ENCODE measurements at places on chromosomes 11 and 22.

DNA sequence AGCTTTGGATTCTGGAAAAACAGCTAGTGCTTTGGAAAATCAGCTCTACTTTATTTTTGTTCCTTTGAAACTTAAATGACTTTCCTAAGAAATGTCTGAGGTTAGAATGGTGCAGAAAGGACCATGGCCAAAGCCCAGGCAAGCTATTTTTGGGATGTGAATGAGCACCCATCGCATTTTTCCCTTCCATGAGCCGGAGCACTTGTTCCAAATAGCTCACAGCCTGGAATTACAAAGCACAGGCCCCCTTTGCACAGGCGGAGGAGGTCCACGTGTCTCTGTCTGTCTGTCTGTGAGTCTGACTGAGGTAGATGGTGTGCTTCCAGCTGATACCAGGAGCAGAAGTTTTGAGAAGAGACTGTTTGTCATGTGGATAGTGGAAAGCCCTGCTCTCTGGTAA is 50.7 kb downstream of the MICAL2 start:
- no peak for DNase-seq

DNA sequence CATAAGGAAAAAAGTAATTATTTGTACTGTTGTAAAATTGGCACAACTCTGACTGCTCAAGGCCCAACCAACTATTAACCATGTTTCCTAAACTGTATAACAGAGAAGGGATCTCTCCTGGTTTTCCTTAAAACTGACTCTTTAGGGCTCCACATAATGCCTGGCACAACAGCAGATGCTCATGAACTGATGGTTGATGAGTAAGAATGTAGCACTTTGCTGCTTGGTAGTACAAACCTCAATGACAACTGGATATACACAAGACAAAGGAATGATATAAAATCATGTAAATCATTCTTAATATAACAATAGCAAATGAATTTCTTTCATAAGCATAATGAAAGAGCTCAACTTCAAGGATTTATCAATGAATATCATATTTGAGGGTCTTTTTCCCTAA is 11.7 kb downstream of the MSANTD2 start:
- no peak for DNase-seq

DNA sequence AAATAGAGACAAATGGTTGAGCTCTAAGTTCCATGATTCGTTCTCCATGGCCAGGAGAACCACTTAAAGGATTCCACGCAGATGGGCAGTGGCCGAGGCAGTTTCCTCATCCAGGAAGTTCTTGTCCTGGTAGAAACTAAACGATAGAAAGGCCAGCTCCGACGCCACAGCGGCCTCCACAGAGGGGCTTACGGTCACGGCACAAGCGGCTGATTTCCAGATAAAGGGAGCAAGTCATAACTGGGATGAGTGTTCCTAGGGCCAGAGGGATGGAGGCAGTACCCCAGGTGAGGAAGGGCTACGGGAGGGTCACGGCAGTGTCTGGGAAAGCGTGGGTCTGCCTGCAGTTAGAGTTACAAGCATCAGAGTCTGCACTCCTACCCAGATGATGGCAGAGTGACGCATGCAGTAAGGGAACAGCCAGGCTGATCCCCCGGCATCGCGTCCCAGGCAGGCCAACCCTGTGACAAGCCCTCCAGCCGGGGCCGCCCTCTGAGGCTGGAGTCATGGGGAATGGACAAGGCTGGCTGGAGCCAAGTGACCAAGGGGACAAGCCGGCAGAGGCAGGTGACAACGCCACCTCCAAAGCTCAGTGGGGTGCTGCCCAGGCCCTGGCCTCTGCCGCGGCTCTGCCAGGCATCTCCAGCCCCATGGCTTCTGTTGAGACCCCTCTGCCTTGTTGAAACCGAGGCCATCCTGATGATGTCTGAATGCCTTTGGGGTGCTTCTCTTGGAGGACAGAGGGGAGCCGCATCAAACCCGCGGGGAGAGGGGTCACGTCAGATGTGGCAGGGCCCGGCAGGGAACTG is 475.1 kb downstream of the BRD1 start:
- no peak for DNase-seq

DNA sequence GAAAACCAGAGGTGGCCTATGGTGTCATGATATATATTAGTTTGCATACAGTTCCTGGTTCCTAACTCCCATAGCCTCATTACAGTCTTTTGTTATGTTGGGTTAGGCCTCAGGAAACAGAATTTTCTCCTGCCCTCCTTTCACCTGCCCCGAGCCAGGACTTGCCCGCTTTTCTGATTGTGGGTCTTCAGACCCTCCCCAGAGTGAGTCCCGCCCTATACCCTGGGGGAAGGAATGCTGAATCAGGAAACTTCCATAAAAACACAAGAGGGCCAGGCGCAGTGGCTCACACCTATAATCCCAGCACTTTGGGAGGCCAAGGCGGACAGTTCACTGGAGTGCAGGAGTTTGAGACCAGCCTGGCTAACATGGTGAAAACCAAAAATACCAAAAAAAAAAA is 70.9 kb downstream of the SLC35F2 start:
- no peak for DNase-seq

DNA sequence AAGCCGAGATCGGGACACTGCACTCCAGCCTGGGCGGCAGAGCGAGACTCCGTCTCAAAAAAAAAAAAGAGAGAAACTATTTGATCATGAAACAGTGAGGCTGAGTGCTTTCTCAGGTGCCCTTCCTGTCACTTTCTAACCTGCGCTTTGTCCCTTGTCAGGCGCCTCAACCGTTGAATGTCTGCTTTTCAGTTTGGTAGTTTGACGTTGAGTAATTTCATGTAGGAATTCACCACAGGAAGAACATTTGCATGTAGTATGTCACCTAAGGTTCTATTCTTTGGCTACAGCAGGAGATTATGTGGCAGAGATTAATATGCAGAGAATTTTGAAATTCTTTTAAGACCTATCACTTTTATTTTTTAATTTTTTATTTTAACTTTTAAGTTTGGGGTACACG is 57.2 kb downstream of the PPFIA1 start:
- DNase-seq: no peak

- DNase-seq: no peak
Observed at GRCh38 chr11:37076866-37077265, 478.8 kb upstream of the RAG2 start.

DNA sequence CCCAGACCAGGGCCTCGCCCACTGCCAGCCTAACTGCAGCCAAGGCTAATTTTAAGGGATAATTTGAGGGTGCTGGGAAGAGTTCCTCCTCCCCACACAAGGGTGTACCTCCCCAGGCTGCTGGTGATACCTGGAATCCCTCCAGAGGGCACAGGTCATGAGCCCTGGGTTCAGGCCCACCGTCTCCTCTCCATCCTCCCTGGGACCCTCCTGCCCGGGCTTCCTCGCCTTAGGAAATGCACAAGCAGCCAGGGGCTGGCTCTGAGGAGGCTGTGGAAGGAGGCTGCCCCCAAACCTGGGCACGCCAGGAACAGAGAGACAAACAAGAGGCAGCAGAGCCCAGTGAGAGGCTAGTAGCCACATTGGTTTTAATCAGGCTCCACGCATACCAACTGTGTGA is 16.6 kb upstream of the TSKU start:
- DNase-seq: no peak

DNA sequence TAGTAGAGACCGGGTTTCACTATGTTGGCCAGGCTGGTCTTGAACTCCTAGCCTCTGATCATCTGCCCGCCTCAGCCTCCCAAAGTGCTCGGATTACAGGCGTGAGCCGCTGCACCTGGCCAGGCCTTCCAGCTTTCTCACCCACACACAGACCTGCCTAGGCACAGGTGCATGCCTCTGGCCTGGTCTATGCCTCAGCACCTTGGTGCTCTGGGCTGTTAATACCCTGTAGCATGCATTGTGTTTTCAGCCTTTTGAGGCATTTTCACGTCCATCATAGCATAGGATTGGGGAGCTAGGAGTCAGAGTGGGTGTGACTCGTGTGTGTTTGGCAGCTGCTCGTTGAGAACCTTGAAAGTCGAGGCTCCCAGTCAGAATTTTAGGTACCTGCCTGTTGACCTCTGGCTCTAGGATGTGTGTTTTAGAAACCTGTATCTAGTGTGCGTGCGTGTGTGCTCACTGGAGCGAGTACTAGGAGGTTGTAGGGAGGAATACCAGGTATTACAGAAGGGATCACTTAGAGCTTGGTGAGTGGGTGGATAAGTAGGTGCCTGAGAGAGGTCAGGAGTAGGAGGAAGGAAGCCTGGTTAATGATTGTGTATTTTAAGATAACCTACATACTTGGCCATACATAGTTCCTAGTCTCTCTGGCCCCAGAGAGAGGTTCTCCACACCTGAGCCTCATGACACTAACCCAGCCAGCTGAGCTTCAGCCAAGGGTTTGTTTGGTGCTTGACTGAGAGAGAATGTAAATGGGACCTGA is 20.0 kb downstream of the CRKL start:
- no peak for DNase-seq

DNA sequence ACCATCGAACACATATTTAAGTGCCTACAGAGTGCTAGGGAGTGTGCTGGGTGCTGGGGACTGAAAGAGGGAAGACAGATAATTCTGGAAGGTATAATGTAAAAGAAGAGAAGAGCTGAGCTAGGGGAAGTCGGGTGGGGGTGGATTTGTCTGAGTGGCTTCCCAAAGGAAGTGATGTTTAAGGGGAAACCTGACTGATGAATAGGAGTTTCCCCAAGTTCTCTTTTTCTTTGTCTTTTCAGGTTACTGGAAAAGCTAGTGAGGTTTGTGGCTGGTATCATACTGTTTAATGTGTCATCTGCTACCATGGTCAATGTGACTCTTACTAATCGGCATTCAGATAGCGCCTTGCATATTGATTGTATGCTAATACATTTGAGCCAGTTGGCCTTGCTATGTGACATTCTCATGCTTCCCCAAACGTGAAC is 151.6 kb upstream of the MTMR2 start:
- no peak for DNase-seq

- DNase-seq: no peak
Observed at GRCh38 chr11:65639623-65640482, 2.0 kb downstream of the SIPA1 start.

DNA sequence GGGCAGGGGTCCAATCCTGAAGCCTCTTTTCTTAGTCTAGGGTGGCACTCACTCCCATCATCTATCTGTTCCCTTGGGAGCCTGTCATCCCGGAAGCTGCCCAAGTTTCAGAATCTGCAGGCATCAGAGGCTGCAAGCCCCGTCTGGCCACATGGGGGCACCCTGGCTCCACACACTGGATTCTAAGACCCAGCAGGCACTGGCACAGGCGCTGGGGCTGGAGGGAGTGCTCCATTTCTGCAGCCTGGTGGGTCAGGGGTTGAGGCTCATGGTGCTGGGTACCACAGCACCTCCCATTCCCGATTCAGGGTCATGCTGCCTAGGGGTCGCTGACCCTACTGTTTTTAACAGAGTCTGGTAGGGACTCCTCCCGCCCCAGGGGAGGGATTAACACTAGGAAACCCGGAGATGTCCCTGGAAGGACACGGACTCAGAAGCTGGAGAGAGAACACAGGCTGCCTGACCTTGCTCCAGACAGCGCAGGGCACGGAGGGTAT is 243.9 kb upstream of the SYN3 start:
- no peak for DNase-seq

- DNase-seq: no peak
Observed at GRCh38 chr11:1303973-1304372, 5.5 kb downstream of the TOLLIP start.

GRCh38 chr11:96331699-96332116 is 11.3 kb downstream of the MAML2 start:
- DNase-seq: no peak

DNA sequence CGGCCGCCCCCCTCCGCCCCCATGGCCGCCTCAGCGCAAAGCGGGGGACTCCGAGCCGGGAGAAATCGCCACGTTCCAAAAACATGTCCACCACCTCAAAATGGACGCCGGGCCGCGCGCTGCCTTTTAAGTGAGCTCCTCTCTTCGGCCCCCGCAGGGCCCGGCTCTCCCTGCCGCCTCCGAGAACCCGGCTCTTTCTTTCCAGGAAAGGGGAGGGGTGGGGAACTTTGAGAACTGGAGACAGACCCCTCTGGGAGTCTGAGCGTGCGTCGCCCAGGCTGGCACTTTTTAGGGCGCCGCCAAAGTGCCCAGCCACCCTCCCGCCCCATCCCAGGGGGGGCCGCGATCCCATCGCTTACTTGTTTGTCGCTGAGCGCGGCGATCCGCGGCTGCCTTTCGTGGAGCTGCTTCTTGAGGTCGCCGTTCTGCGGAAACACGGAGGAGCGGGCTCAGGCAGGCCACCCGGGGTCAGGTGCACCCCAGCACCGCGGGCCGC is 1.6 kb downstream of the PHF21B start:
- DNase-seq: no peak

DNA sequence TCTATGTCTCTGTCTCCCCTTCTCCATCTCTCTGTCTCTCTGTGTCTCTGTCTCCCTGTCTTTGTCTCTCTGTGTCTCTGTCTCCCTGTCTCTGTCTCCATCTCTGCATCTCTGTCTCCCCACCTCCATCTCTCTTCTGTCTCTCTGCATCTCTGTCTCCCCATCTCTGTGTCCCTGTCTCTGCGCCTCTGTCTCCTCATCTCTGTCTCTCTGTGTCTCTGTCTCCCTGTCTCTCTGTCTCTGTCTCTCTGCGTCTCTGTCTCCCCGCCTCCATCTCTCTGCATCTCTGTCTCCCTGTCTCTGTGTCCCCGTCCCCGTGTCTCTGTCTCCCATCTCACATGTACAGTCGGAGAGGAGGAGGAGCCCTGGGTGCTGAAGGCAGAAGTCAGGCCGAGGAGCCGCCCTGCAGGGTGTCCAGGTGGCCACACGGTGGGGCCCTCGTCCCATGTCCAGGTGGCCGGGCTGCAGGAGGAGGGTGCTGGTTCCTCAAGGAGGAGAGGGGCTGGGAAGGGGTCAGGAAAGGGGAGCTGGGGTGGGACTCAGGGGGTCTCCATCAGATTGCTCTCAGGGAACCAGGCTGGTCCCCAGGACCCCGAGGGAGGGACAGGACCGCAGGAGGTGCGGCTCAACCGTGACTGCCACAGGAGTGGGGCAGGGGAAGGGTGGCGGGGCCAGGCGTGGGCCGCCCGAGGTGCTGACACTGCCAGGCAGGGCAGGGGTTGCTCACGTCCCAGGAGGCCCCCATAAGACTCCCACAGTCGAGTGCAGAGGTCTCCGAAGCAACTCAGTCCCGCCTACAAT is 25.6 kb upstream of the TH start:
- no peak for DNase-seq

DNA sequence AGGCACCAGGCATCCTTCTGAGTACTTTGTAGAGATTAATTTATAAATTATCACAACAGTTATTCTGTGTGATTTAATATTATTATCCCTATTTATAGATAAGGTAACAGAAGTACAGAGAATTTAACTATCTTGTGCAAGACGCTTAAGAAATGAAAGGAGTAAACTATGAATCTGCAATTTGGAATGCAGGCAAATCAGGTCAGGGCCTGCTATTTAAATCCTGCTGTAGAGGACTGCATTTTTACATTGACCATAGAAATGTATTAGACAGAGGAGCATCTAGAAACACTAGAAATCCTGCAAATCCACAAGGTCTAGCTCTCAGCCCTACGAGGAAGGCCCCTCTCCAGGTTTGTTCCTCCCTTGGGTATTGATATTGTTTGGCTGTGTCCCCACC is 336.2 kb downstream of the ETS1 start:
- no peak for DNase-seq

- DNase-seq: no peak
Observed at GRCh38 chr11:8360086-8360828, 96.6 kb upstream of the LMO1 start.
